ENCODE measurements at places on chromosomes 5 and 9. TPM values are rescaled to one million over a fixed set of nuclear protein-coding genes. Genes with fewer than 3 reads are reported as not detected.

ZNF879 gene
- 7.2 TPM for total RNA-seq

MOB3B gene
- total RNA-seq: 27.5 TPM

FAM78A gene
- total RNA-seq: 0.79 TPM

DNA sequence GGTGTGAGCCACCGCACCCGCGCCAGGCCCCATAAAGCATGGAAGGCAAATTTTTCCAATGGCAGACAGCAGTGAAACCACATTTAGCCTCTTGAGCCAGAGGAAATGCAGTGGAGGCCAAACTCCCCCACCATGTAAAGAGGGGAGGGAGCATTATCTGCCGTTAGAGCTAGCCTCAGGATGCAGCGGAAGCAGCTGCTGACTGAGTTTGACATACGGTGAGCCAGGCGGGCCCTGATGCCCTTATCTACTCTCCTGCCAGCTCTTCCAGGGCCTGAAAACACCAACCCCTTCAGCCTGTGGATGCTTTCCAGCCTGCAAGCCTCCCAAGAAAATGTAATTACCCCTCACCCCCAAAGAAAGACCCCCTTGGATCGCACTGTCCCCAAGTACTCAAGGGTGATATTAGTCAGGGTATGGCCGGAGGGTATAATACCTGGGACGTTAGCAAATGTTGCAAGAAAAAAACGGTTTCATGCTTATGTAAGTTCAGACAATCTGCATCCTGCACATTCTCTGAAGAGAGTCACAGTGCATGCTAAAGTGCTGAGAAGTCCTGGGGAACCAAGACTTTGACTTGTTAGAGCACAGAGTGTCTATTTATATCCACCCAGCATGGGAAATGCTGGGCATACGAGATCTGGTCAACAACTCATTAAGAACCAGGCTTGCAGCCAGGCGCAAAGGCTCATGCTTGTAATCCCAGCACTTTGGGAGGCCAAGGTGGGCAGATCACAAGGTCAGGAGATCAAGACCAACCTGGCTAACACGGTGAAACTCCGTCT is 11.3 kb upstream of the GGTA1 start:
- DNase-seq: no peak

- DNase-seq: no peak
These were observed 1.6 kb downstream of the PLK2 start for GRCh38 chr5:58458141-58458742.

GRCh38 chr9:84742261-84742660 is 72.7 kb downstream of the NTRK2 start:
- no peak for DNase-seq

- DNase-seq: no peak
These were observed 474.4 kb downstream of the RASEF start for GRCh38 chr9:82588301-82589180.

- no peak for DNase-seq
These were observed 11.5 kb upstream of the F2RL1 start for GRCh38 chr5:76807296-76807695.

DNA sequence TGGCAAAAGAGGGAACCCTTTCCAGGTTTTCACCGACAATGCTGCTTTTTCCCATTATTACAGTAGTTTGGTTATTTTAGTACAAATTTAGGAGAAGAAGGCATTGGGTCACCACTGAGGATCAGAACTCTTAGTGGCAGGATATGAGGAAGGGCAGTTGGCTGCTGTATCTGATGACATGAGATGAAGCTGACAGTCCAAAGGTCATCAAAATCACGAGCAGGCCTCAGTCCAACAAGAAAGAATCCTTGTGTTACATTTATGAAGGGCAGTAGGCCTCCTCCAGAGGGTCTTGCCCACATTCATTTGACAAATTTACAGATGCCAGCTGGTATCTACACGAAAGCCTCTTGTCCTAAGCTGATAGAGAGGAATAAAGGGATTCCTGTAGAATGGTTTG is 49.5 kb upstream of the COL15A1 start:
- DNase-seq: no peak

- DNase-seq: no peak
These were observed 113.0 kb upstream of the TRIM32 start for GRCh38 chr9:116574027-116574679.

DNA sequence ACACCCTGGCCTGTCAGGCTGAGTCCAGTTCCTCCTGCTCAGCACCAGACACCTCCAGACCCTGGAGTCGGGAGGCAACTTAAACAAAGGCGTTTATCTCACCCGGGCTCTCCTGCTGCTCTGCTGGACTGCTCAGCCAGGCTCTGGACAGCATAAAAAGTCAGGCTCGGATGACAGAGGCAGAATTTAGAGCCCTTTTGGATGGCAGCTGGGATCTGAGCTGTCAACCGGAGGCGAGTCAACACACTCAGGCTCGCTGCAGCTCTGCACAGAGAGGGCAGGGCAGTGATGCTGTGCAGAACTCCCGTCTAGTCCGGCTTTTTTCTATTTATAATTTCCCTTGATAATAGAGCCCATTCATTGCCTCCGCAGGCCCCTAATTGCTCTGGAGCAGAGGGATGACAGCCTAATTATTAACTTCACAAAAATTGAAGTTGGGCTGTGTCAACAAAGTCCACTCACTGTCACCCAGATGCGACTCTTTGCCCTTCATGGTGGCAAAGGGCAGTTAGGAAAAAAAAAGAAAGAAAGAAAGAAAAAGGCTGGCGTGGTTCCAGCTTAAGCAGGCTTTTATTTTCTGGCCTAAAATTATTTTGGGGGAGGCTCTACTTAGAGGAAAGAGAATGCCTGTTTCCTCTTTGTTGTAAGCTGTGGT is 37.6 kb downstream of the STC2 start:
- no peak for DNase-seq

DNA sequence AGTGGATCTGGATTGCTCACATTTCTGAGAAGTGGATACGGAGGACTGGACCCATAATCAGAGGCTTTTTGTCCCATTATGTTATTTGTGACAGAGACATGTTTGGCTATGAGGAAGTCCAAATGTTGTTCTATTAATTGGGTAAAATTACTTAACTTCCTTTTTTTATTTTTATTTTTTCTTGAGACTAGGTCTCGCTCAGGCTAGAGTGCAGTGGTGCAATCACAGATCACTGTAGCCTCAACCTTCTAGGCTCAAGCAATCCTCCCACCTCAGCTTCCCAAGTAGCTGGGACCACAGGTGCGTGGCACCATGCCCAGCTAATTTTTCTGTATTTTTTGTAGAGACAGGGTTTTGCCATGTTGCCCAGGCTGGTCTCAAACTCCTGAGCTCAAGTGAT is 11.9 kb upstream of the PGGT1B start:
- no peak for DNase-seq

- peak; percentile 47 for DNase-seq
These were observed 198.0 kb upstream of the MVB12B start for GRCh38 chr9:126128494-126129142.

DNA sequence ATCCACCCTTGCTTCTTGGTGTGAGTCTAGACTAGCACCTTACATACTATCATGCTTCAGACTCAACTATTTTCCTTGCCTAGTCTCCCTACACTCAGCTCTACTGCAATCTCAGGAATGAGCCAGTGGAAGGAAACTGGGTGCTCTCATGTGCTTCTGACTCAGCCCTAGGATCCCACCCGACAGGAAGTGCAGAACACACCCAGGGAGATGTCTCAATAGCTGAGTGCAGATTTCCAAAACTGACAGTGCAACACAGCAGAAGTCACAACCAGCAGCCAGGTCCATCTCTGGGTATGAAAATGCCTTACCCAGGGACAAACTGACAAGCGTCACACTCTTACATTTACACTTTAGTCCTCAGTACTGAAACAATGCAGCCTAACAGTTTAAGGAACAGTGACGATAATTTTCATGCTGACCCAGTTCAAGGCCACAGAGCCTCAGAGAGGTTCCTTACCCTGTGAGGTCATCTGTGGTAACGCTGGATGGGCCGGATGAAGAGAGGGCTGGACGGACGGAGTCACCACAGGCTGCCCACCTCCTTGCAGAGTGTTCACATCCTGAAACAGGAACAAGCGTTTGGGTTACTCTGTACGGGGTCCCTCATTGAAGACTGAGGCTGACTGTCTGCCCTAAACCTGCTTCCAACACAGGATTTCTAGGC is 33.0 kb downstream of the FKBP15 start:
- no peak for DNase-seq

- DNase-seq: no peak
These were observed 78.7 kb downstream of the RAD23B start for GRCh38 chr9:107361816-107362215.

- no peak for DNase-seq
These were observed 74.4 kb downstream of the GLIS3 start for GRCh38 chr9:4225291-4226028.

DNA sequence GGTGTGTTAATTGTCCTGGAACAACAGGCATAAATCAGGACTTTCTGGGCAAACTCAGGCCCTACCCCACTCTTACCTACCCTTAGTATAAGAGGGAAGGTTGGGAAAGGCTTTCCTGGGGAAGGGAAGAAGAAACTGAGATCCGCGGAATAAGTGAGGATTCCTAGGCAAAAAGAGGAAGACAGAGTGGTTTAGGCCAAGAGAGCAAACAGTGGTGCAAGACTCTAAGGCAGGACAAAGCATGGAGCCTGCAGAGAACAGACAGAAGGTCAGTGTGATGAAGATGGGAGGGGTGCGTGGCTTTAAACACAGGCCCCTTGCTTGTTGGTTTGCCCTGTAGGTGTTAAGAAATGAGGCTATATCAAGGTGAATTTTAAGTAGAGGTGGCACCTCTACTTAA is 69.4 kb downstream of the TMC1 start:
- no peak for DNase-seq

- peak; percentile 50 for DNase-seq
These were observed 484.0 kb downstream of the SPATA31A7 start for GRCh38 chr9:61673664-61674381.

DNA sequence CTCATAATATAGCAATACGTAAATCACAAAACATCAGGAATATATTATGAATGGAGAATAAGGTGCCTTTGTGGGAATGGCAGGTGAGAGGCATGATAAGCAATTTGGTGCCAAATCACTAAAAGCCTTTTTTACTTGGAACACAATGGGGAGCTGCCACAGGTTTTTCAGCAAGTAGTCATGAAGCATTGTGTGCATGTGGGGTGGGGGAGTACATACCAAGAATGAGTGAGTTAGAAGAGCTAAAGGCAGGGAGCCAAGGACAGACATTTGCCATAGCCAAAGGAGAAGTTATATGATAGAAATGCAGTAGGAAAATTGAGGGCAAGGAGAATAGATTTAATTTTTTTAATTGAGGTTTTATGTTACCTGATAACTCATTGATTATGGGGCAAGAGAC is 445.0 kb upstream of the SMC2 start:
- no peak for DNase-seq

GRCh38 chr5:78768781-78769380 is 120.3 kb upstream of the LHFPL2 start:
- DNase-seq: no peak

GRCh38 chr5:1948111-1948510 is 65.4 kb upstream of the IRX4 start:
- no peak for DNase-seq

GRCh38 chr5:87572090-87572489 is 159.4 kb upstream of the CCNH start:
- no peak for DNase-seq

- DNase-seq: no peak
These were observed 7.0 kb downstream of the CENPP start for GRCh38 chr9:92332577-92333281.

GRCh38 chr5:92562065-92562464 is 1019.0 kb downstream of the NR2F1-AS1 start:
- no peak for DNase-seq

GRCh38 chr5:172800088-172800551 is 29.1 kb upstream of the DUSP1 start:
- DNase-seq: no peak

DNA sequence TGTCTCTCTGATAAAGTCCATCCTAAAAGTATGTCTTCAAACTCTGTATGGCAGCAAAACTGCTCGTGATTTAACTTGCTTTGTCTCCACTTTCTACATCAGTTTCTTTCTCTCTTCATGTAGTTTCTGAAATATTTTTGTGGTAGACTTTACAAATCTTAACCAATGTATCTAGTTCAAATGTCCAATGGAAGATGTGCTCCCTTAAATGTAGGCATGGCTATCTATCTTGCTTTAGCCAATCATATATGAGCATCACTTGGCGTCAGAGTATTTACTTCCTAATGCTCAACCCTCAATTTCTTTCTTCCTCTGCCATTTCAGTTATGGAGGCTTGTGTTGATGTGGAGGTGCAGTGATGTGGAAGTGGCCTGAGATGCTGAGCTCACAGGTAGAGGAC is 206.1 kb upstream of the ZNF608 start:
- DNase-seq: no peak

DNA sequence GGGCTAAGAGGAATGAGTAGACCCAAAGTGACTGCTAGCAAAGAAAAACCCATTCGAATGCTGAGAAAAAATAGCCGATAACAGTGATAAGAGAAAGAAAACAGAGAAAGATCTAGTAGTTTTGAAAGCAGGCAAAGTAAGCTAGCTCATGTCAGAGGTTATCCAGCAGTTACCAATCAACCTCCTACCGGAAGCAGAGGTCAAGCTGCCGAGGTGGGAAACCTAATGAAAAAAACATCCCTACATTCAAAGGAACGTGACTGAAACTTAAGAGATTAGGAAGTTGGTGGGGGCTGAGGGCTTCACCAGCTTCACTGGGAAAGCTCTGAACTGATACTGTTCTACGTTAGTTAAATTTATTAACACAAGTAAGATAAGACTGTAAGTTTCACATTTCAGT is 32.6 kb downstream of the SSBP2 start:
- no peak for DNase-seq

- no peak for DNase-seq
These were observed 41.9 kb downstream of the TNFAIP8 start for GRCh38 chr5:119397518-119398380.

GRCh38 chr5:2029206-2029605 is 146.5 kb upstream of the IRX4 start:
- no peak for DNase-seq

GRCh38 chr9:859251-859650 is 17.8 kb downstream of the DMRT1 start:
- DNase-seq: no peak

DNA sequence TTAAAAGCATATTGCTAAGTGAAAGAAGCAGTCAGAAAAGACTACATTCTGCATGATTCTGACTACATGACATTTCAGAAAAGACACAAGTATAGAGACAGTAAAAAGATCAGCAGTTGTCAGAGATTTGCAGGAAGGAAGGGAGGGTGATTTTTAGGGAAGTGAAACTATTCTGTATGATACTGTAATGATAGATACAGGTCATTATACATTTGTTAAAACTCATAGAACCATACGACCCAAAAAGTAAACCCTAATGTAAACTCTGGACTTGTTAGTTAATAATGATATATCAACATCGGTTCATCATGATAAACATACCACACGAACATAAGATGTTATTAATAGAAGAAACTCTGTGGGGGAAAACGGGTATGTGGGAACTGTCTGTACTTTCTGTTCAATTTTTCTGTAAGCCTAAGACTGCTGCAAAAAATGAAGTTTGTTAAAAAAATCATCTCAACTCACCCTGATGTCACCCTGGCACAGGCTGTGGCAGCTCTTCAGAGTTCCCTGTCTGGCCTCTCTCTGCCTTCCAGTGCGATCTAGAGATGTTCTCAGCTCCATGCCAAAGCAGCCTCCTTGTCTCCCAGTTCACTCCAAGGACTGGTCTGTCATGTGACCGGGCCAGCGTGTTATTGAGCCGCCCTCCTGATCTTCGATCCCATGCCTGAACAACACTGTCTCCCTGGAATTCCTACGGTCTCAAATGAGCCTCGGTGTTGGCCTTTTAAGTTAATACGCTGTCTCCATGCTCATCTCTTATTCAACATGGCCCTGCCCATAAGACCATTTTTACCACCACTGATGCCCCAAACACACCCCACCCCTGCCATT is 35.4 kb downstream of the PRLR start:
- DNase-seq: no peak
